ENCODE measurements at places on chromosomes 5 and 9.

DNA sequence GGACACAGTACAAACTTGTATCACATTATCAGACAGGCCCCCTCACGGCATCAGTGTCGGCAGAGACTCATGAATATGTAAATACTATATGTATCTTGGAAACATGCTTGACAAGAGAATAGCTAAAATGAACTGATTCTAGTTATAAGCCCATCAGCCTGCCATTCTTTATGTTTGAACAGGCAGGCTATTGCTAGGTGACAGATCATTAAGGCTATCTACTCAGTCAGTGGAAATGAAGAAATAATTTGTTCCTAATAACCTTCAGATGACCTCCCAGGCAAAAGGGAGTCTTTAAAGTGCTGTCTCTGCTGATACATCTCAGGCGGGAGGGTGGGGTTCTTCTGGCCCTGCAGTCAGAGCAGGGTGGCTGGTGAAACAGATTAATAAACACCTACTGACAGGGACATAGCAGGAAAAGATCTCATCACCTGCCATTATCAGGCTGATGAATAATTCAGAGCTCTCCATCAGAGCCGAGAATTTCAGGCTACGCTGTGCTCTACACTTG lies 394.2 kb downstream of the RASEF start:
- no peak for DNase-seq

- no peak for DNase-seq
Measured at GRCh38 chr9:14097215-14097614, 216.7 kb downstream of the NFIB start.

GRCh38 chr5:61590473-61590872 lies 258.4 kb downstream of the ZSWIM6 start:
- DNase-seq: no peak

- no peak for DNase-seq
Measured at GRCh38 chr5:159324986-159325385, 5.3 kb downstream of the IL12B start.

DNA sequence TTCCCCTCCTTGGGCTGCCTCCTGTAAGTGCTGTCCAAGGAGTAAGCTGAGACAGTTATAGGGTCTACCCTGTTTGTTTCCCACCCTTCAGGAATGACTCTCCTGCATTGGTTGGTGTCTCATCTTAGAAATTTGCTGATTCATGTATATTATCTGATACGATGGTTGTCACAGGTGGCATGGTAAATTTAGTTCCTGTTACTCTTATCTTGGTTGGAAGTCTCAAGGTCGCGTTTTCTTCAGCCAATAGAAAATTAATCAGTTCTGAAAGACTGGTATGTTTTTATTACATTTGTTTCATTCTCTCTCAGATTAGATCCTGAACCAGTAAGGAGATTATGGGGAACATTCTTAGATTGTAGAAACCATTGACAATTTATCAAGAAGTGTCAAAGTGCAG lies 42.7 kb downstream of the SCGB3A1 start:
- DNase-seq: no peak

DNA sequence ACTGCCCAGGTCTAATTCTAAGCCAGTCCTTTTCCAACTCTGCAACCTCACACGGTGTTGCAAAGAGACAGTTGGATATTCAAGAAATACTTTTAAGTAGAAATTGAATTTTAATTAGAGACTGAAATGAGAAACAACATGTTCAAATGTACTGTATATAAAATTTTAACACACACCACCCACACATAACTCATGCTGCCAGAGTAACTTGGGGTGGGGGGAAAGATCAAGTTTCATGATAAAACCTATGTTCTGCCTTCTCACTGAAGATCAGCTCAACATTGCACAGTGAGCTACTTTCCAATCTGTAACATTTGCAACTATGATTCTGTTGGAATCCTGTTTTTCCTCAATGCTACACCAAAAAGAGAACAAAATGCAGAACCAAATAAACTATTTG lies 17.5 kb downstream of the ARL15 start:
- DNase-seq: no peak

DNA sequence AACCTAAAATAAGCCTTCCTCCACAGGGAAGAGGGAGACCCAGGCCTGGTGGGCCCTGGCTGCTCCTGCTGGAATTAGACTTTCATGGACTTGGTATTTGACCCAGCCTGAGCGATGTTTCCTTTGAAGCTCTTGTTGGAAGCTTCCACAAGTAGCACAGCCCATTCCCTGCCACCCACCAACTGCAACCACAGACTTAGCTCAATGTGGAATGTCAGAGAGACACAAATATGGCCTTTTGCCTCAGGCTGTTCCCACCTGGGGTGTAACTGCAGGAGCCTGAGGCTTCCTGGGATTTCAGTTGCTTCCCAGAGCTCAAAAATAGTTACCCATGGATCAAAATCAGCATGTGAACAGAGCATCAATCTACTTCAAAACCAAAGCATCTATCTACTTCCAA lies 70.3 kb upstream of the LHFPL2 start:
- no peak for DNase-seq

DNA sequence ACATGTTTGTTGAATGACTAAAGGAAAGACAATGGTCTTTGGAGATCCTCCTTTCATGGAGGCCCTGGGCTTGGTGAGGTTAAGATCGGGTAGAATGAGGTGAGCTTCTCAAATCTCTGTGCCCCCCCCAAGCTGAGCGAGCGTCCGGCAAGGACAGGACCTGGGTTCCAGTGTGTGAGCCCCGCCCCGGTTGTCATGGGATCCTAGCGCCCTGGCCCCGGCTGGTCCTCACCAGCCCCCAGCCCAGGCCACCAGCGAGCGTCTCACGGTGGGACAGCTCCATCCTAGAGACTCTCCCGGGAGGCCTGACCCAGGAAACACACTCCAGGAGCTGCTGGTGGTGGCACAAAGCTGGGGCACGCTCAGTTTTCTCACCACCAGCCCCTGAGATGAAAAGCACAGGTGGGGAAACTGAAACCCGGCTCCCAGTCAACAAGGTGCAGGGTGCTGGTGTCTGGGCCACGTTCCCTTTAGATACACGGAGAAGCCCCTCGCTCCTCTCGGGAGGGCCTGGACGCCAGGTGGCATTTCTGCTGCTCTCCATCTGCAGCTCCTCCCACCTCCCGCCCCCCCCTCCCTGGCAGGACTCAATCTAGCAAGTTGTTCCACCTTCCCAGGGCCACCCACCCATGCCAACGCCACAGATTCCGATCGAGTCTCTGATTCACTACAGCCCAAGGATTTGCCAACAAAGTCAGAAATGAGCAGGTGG lies 131.3 kb upstream of the PPP1R26 start:
- no peak for DNase-seq

DNA sequence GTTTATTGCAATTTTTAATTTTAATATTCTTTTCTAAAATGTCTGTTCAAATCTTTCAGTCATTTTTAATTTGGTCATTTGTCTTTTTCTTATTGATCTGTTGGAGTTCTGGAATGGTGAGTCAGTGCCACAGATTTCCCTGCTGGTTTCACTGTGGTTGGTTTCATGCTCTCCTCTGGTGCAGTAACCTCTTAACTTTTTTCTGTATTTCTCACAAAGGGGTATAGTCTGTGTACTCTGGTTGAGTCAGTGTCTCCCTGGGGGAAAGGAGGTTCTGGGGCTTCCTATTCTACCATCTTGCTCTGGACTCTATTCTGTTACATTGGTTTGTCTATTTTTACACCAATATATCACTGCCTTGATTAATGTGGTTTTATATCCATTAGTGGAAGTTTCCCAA lies 178.8 kb downstream of the CSNK1G3 start:
- no peak for DNase-seq

DNA sequence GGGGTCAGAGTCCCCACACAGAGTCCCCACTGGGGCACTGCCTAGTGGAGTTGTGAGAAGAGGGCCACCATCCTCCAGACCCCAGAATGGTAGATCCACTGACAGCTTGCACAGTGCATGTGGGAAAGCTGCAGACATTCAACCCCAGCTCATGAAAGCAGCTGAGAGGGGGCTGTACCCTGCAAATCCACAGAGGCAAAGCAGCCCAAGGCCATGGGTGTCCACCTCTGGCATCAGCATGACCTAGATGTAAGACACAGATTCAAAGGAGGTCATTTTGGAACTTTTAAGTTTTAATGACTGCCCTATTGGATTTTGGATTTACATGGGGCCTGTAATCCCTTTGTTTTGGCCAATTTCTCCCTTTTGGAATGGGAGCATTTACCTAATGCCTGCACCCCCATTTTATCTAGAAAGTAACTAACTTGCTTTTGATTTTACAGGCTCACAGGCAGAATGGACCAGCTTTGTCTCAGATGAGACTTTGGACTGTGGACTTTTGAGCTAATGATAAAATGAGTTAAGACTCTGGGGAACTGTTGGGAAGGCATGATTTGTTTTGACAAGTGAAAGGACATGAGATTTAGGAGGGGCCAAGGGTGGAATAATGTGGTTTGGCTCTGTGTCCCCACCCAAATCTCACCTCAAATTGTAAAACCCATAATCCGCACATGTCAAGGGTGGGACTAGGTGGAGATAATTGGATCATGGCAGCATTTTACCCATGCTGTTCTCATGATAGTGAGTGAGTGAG lies 56.3 kb upstream of the ITGA1 start:
- no peak for DNase-seq

DNA sequence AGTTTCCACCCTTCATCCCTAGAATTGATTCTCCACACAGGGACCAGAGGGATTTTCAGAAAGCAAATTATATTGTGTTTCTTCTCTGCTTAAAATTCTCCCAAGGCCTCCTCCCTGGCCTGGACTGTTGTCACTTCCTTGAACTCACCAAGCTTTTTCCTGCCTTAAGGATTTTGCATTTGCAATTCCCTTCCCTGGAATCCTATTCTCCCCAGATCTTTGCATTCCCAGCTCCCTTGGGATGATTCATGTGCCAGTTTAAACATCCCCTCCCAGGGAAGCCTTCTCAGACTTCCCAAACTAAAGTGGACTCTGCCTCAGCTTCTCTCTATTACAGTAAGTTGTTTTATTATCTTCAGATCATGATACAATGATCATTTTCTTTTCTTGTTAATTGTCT lies 35.2 kb upstream of the PDE8B start:
- no peak for DNase-seq

DNA sequence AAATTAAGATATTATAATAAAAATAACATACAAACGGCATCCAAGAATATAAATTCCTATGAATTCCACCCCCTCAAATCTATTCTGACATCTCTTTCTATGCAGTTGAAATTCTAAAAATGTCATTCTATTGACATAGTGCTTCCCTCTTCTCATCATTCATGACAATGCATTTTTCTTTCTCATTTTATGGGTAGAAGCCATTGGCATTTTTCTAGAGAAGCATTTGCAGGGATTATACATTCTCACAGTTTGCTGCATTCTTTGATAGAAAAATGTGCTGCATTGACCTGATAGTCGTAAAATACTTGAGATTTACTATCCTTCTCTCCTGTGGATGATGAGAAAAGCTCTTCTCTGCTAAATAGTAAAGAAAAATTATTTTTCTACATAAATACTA lies 760.9 kb upstream of the ACO1 start:
- DNase-seq: no peak

DNA sequence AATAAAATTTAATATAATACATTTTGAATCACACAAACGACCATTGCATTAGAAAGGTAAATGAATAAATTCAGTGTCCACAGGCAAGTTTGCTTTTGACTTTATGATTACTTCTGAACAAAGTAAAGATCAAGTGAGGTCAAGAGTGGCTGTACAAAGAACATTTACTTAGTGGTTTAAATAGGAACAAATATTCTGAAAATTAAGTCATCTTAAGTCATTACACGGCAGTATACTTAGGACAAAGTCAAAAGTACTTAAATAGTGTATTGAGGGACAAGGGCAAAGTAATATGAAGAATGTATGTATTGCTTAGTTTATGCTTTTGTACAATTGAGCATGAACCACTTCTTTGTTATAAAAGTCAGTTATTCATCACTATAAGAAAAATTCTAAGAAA lies 1511.2 kb upstream of the CDH9 start:
- DNase-seq: no peak

DNA sequence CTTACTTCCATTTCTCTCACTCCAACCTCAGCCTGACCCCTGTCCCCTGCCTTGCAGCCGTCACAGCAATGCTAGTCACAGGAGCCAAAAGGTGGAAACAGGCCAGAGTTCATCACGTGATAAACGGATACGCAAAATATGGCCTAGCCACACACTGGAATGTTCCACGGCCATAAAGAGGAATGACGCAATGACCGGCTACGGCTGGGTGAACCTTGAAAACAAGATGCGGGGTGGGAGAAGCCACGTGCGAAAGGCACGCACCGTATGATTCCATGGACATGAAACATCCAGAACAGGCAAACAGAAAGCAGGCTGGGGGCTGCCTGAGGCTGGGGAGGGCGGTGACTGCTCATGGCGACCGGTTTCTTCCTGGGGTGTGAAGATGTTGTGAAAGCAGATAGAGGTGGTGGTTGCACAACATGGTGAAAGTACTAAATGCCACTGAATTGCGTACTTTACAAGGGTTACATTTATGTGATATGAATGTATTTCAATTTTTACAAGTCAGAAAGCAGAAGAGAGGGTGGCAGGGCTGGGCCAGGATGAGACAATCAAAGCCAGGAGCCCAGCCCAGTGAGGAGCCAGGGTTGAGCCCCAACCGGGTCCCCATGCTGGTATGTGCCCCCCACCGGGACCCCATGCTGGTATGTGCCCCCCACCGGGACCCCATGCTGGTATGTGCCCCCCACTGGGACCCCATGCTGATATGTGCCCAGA lies 117.8 kb upstream of the SARDH start:
- DNase-seq: peak; percentile 74

GRCh38 chr5:9502050-9502834 lies 43.6 kb downstream of the SEMA5A start:
- no peak for DNase-seq

DNA sequence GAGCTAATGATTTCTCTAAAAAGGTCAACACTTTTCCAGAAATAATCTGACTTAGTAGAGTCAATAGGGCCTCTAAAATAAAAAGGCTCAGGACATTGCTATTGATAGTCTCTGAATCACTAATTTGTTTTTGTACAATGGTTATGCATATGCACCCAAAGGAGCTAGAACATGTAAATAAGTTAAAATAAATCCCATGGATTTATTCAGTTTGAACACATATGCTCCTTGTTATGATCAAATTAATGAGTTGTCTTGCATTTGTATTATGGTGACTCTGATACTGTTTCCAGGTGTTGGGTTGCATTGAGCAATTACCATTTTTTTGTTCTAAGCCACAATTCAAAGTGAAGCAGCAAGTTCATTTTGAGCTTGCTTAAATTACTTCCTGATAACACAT lies 276.0 kb upstream of the TUSC1 start:
- no peak for DNase-seq

DNA sequence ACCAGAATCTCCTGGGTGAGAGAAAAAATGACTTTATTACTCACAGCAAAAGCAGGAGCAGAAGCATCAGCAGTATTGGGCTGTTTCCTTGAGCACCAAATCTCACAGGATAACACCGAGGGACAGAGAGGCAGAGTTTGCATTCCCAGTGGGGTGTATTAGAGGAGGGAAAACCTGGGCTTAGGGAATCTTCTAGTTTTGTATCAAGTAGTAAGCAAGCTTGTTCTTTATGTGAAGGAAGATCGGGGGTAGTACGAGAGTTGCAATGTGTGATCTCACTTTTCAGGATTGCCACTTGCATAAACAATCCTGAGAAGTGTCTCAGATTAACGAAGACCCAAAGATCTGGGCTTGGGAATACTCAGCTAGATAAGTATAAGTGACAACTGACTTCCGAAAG lies 1163.0 kb downstream of the TAF11L14 start:
- DNase-seq: no peak
